ENCODE measurements at places on chromosomes 2 and 18.

DNA sequence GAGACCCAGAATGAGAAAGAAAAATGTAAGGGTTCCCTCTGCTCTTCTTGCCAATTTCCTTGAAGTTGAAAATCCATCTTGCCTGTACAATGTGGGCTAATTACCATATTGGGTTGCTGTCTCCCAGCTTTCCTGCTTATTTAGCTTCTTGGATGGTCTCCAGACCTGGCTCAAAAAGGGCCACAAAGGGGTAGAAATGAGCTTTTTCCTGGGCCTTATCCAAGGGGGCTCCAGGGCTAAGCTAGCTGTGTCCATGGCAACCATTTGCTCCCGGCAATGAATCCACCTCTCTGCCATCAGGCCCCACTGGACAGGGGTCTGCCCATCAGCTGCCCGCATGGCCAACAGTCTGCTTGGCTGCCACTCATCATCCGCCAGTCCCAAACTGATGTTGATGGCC is 85.0 kb downstream of the BOD1L2 start:
- DNase-seq = no peak

GRCh38 chr2:232541195-232541960 is 1.9 kb downstream of the CHRNG start:
- DNase-seq = no peak

GRCh38 chr2:8103085-8103708 is 578.7 kb upstream of the ID2 start:
- no peak for DNase-seq

GRCh38 chr18:26802330-26803200 is 62.9 kb downstream of the AQP4 start:
- no peak for DNase-seq

DNA sequence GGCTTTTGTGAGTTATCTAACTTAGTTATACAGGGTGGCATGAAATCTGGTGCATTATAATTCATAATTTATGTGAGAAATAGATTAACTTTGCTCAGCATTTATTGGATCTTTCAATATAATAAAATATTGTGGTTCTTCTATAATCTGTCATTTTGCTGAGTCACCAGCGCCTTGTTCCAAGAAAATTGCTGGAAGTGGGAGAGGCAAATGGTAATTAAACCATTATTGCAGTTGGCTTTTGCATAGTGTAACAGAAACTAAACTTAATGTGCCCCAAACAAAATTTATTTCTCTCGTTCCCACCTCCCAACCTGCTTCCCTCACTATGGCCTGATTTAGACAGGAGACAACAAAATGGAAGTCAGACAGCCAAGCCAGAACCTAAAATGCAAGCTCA is 146.3 kb downstream of the GALR1 start:
- no peak for DNase-seq

DNA sequence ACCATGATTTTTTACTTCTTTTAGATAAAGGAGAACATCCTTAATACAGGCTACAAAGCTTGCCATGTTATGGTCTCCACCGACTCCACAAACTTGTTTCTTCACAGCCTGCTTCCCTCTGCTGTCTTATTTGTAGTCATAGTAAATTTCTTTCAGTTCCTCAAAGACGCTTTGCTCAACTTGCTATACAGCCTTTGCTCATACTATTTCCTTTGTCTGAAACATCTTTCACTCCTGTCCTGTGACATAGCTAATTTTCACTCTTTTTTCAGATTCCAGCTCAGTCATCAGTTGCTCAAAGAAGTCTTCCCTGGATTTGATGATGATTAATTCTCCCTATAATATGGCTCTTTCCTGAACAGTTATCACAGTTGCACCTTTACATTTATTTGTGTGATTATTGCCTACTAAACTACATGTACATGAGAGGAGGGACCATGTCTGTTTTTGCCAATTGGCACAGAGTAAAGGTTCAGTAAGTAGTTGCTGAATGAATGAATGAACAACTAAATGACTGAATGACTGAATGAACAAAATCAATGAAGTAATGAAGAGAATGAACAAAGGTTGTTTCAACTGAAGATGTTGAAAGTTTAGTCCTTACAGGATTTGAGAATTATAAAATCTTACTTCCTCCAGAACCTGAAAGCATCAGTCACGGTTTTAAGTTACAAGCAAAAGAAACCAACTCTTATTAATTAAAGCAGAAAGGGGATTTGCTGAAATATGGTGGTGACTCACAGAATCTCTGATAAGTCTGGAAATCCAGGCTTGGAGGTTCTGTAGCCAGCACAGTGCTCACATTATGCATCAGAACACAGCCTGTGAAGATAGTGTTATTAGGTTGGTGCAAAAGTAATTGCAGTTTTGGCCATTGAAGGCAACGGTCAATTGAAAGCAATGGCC is 186.4 kb upstream of the FAM98A start:
- DNase-seq = no peak
